Tongue (tissue), 3 donors: ENCODE measurements at places on chromosomes 2 and 18. TPM values are rescaled to one million over a fixed set of nuclear protein-coding genes. Genes with fewer than 3 reads are reported as not detected.

- DNase-seq: no peak
These were observed 42.7 kb upstream of the GLS start for GRCh38 chr2:190837952-190838361.

The ANKRD30BL gene
- 0.31 TPM for total RNA-seq

The ADD2 gene
- total RNA-seq: 2.8 TPM

DNA sequence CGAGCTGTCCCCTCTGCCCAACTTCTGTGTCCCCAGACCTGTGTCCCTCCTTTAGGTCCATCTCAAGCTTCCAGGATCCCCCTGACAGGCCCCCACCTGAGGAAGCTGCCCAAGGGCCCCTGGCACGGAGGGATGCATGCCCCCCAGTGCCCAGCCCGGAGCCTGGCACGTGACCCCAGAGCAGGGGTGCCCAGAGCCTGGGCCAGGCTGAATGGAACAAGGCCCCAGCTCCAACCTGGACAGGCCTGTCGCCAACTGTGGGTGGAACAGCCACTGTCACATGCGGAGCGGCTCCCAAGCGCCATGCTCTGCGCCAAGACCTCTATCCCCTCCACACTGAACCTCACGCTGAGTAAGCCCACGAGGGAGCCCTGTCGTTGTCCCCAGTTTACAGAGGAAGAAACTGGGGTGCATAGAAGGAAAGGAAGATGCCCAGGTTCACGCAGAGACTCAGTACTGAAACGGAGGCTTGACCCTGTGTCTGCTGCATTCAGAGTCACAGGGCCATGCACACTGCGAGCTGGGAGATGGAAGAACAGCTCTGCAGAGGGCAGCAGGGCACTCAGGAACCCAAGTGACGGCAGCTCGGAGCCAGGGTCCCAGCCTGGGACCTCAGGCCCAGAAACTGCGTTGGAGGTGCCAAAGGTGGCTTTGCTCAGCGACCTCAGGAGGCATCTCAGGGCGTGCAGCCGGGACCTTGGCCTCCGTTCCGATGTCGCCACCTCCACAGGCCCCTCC lies 5.5 kb upstream of the ECEL1 start:
- DNase-seq: no peak

The ZNF532 gene
- total RNA-seq: 86.1 TPM

- DNase-seq: no peak
These were observed 312.2 kb downstream of the EN1 start for GRCh38 chr2:118535171-118535817.

The UGT1A1 gene
- 0.41 TPM for total RNA-seq

GRCh38 chr2:136248242-136248641 lies 130.3 kb upstream of the CXCR4 start:
- DNase-seq: no peak
